H4 (cell line): ENCODE measurements at places on chromosomes 4 and X. TPM values are rescaled to one million over a fixed set of nuclear protein-coding genes. Genes with fewer than 3 reads are reported as not detected.

DNA sequence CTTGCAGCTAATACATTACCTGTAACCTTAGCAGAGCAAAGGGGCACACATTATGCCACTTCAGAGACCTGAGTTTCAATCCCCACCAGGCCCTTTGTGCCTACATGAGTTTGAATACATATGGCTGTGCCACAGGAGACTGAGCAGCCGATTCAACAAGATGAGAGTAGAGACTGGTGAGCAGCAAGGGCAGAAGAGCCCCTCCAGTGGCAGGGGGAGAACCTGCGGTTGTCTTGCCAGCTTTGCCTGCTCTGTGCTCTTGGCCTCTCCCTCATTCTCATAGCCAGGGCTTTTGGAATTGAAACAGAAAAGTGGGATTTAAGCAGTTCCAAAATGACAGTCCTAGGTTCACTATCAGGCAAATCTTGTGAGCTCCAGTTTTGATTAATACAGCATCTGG lies 52.3 kb upstream of the CLNK start:
- DNase-seq, result no peak

GRCh38 chrX:68421636-68422035 lies 11.7 kb downstream of the OPHN1 start:
- DNase-seq, result no peak

DNA sequence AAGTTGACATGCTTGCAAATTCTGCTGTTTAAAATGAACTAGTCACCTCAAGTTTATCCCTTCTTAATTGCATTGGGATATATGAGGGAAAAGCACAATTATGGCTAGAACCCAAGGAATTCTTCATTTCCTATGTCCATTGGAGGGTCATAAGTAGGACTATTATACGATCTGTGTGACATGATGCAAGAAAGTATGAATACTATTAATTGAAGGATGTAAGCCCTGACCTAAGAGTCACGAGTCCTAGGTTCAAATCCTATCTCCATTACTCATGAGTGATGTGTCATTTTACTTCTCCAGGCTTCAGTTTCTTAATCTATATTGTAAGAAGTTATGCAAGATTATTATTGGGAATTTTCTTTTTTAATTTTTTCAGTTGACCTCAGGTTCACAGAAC lies 542.9 kb upstream of the GRIA3 start:
- no peak for DNase-seq

DNA sequence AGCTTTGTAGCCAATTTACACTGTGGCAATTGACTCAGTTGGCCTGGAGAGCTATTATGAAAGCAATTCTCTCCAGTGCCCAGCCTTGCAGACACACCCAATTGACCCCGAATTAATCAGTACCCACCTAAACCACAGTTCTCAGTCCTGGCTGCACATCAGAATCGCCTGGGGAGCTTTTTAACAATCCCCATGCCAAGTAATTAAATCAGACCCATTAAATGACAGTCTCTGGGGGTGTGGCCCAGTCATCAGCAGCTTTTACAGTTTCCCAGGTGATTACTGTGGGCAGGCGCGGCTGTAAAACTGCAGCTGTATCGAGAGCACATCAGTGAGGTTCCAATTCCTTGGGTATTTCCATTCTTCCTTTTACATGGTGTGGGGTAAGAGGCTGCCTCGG lies 460.9 kb upstream of the FAT1 start:
- no peak for DNase-seq

RHOXF2 gene
- not detected in 2 replicates for total RNA-seq
